Uterus (tissue), 4 donors: ENCODE measurements at places on chromosomes 6 and 20. TPM values are rescaled to one million over a fixed set of nuclear protein-coding genes. Genes with fewer than 3 reads are reported as not detected.

DNA sequence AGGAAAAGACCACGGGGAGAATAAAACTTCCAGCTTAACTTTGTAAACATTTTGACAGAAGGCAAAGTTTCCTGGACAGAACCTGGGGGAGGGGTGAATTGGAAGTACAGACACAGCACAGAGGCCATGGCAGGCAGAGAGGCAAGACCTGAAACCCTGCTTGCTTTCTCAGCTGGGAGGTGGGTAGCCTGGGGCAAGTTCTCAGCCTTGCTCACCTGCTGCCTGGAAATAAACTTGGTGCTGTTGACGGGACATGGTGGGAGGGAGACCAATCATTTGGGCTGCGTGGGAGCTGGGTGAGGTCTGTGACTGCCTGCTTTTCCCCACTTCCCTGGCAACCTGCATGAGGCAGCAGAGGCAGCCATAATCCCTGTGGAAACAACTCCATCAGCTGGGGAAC, 221.3 kb downstream of the MOXD1 start:
- no peaks in the 10 kb centered on the region for H3K36me3 ChIP-seq
- DNase-seq: no peak
- no peaks in the 10 kb centered on the region for H3K4me1 ChIP-seq
- no peaks in the 10 kb centered on the region for H3K27me3 ChIP-seq
- no peak overlapping the region for H3K27ac ChIP-seq

DNA sequence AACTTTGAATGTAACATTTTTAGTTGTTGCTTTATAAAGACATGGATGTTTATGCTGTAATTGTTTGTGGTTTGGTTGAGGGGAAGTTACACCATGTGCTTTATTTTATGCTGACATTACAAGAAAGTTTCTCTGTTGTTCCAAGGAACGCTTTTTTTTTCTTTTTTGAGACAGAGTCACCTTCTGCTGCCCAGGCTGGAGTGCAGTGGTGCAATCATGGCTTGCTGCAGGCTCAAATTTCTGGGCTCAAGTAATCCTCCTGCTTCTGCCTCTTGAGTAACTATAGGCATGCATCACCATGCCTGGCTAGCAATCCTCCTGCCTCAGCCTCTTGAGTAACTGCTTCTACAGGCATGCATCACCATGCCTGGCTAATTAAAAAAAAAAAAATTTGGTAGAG, 21.0 kb upstream of the IFNGR1 start:
- no peaks in the 10 kb centered on the region for H3K4me1 ChIP-seq
- H3K4me3 ChIP-seq: no peak overlapping the region
- DNase-seq: no peak
- no peak overlapping the region for H3K27ac ChIP-seq
- no peaks in the 10 kb centered on the region for H3K36me3 ChIP-seq

SGK2 gene
- 2.4 TPM for total RNA-seq

MUC22 gene
- total RNA-seq: not detected

- no peaks in the 10 kb centered on the region for H3K27me3 ChIP-seq
- H3K4me3 ChIP-seq: no peak overlapping the region
- no peaks in the 10 kb centered on the region for H3K36me3 ChIP-seq
- H3K27ac ChIP-seq: no peak overlapping the region
Observed at GRCh38 chr6:125924169-125924568, 32.4 kb upstream of the HINT3 start.

- H3K36me3 ChIP-seq: no peaks in the 10 kb centered on the region
- no peaks in the 10 kb centered on the region for H3K27me3 ChIP-seq
- no peak overlapping the region for H3K27ac ChIP-seq
- no peaks in the 10 kb centered on the region for H3K4me1 ChIP-seq
Observed at GRCh38 chr6:25329161-25329817, 50.1 kb downstream of the CARMIL1 start.

MYO6 gene
- total RNA-seq: 19.5 TPM

PTCRA gene
- total RNA-seq: 2.0 TPM

DNA sequence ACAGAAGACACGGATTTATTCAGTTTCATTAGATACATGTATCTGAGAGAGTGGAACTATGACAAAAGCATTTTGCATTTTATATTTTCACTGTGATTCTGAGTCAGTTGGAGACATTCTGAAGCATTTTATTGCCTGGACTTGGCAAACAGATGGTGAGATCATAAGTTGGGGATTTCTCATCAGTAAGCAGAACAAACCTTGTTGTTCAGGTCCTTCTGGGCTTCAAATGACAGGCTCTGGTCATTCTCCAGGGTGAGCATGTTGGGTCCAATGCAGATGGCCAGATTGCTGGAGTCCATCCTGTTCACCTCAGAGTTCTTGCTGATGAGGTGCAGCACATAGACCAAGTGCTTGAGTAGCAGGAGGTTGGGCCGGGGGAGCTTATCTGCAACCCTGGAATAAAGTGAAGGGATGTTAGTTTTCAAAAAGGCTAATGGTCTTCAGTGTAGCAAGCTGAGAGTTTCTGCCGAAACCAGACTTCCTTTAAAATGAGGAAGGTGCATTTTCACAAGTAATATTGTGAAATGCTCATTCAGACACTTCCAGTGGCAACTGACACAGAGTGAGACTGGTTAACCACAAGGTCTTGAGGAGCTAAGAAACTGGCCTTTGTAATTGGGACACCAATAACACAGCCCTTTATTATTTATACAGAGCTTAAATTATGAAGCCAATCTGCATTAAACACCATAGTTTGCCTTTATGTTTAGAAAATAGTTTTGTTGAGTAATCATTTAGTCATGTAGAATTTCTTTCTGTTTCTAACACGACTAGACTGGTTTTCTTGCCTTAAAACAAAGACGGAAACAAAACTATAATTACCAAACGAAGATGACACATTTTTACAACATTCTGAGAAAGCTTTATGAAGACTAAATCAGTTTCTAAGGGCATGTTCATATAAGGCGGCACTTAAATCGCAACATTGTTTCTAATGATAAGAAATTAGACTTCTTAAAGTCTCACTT, 5.6 kb downstream of the TAGAP start:
- peak overlapping the region; percentile 54 for H3K27ac ChIP-seq
- H3K27me3 ChIP-seq: no peaks in the 10 kb centered on the region
- no peak for DNase-seq
- H3K4me3 ChIP-seq: no peak overlapping the region

DEFB132 gene
- not detected for total RNA-seq

GRCh38 chr6:137921823-137922222, 54.8 kb downstream of the TNFAIP3 start:
- H3K4me3 ChIP-seq: no peak overlapping the region
- DNase-seq: no peak
- H3K27ac ChIP-seq: no peak overlapping the region
- H3K4me1 ChIP-seq: no peaks in the 10 kb centered on the region

GRCh38 chr6:161220346-161220745, 53.5 kb downstream of the AGPAT4 start:
- H3K4me3 ChIP-seq: no peak overlapping the region
- no peaks in the 10 kb centered on the region for H3K4me1 ChIP-seq
- no peaks in the 10 kb centered on the region for H3K27me3 ChIP-seq
